Activated CD8-positive, alpha-beta memory T cell treated with anti-CD3 and anti-CD28 coated beads, Interleukin-2, amount 10 ng/mL, durations not matched to agents 7 days and 5 days (primary cell): ENCODE measurements at places on chromosomes 5 and 9.

DNA sequence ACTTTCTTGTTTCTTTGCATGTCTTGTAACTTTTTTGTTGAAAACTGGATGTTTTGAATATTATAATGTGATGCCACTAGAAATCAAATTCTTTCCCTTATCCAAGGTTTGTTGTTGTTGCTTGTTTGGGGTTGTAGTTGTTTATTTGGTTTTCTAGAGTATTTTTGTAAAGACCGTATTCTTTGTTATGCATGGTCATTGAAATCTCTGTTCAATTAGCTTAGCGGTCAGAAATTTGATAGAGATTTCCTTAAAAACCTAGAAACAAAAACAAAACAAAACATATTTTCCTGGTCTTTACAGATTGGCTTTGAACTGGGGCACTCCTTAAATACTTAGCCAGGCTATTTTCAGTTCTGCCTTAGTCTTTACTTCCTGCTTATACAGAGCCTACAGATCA, 21.9 kb downstream of the SOX30 start:
- DNase-seq = no peak

GRCh38 chr9:114276908-114277821, 45.7 kb upstream of the ORM1 start:
- no peak for DNase-seq

- DNase-seq = no peak
These were observed 18.4 kb downstream of the AP3B1 start for GRCh38 chr5:78275998-78276543.

DNA sequence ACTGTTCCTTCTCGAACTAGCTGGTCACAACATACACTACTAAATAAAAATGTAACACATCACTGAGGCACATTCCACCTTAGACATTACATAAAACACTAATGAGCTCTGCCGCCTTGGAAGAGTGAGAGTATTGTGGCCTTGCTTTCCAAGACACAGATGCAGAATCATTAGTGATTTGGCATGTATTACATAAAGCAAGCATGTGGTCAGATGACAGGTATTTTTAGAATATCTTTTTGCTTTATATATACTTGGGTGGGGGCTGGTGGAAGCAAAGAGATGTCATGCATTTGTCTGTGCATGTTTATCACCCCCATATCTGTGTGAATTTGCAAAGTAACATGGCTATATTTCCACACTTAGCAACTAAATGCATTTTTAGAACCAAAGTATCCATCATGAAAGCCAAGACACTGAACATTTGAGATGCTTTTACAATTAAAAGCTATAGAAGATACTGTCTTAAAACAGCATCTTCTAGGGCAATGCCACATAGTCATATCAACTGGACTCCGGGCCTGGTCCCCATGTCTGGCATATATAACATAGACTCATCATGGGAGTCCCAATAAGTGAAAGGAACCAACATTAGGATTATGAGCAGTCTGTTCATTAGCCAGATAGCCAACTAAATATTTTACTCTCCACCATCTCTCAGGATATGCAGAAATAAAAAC, 213.5 kb downstream of the MEF2C start:
- DNase-seq = no peak

GRCh38 chr9:99807276-99807852, 14.3 kb upstream of the NR4A3 start:
- DNase-seq = peak; percentile 77
